NCI-H1105 treated with DMSO at 0.1 percent for 48 hours (cell line): ENCODE measurements at places on chromosomes 11 and 22.
A peak's percentile ranks its signal among the peaks of the same experiment; 100 is the strongest.

DNA sequence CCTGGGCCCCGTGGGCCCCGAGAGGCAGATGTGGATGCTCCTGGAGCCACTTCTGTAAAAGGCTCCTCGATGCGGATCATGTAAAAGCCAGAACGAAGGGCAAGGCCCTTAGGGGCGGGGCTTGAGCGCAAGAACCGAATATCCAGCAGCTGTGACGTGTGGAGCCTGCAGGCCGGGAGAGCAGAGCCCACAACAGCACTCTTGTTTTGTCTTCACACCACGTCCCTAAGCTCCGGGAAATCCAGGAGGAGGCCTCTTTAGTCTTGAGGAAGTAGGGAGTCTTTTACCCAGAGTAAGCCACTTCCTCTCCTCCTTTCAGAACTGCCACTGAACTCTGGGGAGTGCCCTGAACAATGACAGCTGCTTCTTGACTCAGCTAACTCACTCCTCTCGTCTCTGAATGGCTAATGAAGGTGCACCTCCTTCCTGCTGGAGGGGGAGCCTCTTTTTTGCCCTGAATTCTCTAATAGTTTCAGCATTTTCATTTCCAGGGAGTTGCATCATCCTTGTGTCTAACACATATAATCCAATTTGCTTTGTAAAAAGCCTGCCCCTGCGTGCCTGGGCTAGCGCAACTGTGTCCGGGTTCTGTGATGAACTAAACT lies 12.5 kb downstream of the L3MBTL2 start:
- peak; percentile 77 for DNase-seq

GRCh38 chr22:46803031-46803880 lies 40.8 kb downstream of the TBC1D22A start:
- peak; percentile 12 for DNase-seq

GRCh38 chr11:86443415-86443814 lies 68.7 kb downstream of the CCDC81 start:
- DNase-seq, result no peak

DNA sequence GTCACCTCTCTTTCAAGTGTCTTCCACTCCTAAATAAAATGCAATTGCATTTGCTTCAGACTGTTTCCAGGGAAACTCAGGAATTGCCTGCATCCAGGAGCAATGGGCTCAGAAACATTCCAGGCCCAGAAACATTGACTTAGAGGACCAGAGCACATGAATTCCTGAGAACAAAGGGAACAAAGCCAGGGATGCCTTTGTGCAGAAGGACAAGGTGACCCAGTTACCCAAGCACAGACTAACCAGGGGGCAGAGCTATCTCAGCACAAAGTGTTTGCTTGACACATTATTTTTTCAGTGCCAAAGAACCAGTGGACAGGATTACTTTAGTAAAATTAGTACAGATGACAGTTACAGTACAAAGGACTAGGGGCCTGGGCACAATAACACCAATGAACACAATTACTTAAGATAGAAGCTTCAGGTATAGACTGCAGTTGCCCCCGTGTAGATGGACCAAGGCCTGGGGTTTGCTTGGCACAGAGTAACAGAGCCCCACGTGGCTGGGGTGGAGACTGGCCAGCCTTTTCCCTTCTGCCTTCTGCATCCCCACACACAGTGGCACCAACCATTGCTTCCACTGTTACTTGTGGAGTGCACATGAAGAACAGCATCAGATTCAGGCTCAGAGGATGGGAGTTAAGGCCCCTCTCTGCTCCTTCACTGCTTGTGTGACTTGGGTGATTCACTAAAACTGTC lies 500.8 kb downstream of the INSC start:
- no peak for DNase-seq

GRCh38 chr22:40531951-40532900 lies 104.3 kb downstream of the MRTFA start:
- DNase-seq, result no peak

- no peak for DNase-seq
Measured at GRCh38 chr11:114762408-114762807, 84.1 kb downstream of the NXPE2 start.

- no peak for DNase-seq
Measured at GRCh38 chr11:44613153-44613552, 47.7 kb downstream of the CD82 start.
